ENCODE measurements at places on chromosomes 6 and 20.

- DNase-seq = no peak
These were observed 46.6 kb downstream of the CDH4 start for GRCh38 chr20:61298661-61299060.

DNA sequence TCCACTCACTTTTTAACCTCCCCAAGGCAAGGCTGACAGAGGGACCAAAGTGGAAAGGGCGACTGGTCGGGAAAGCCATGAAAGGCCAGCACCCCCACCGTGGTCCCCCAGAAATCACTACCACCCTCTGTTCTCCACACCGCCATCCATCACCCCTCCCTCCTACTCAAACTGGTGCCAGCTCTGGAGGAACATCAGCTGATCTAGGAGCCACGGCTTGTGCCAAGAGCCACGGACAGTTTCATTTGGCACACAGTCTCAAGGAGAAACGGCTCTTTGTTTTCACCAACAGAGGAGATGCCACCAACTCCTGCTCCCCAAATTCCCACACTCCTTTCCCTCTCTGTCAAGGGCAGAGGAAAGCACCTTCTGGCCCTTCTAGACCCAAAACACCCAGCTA, 26.0 kb downstream of the TBC1D7 start:
- no peak for DNase-seq

GRCh38 chr6:9086331-9086730, 651.0 kb upstream of the SLC35B3 start:
- no peak for DNase-seq

- no peak for DNase-seq
These were observed 300.0 kb downstream of the PREX1 start for GRCh38 chr20:48527771-48528170.

GRCh38 chr6:91196729-91197128, 609.9 kb upstream of the MAP3K7 start:
- DNase-seq = no peak

GRCh38 chr6:166244353-166245045, 63.7 kb downstream of the PRR18 start:
- no peak for DNase-seq

GRCh38 chr20:49320460-49320859, 42.6 kb upstream of the ZNFX1 start:
- DNase-seq = no peak

GRCh38 chr6:82249381-82250253, 2.1 kb upstream of the IBTK start:
- DNase-seq = no peak

- no peak for DNase-seq
These were observed 24.3 kb downstream of the TUBB2B start for GRCh38 chr6:3202999-3203696.

DNA sequence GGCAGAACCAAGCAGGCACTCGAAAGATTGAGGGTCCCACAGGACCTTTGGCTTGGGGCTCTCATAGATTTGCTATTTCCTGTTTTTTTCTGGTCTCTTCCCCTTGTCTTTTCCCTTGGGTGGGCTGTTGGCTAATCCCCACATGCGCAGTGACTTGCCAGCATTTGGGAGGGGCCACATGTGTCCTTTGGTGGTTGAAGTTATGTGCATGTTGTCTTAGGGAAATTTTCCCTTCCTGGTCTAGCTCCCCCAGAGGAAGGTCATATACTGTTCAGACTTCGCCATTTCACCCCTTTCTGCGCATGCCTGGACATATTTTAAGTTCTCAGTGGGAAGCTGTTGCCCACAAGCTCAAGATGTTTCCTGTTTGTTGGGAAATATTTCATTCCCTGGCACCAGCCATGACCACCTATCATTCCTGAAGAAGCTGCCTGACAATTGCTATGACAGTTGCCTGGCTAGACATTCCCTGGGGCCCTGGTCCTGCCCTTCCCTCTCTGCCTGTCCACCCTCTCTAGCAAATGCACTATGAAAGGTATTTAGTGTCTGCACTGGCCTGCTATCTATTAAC, 156.2 kb upstream of the THBS2 start:
- DNase-seq = no peak

GRCh38 chr20:2101057-2101864, at the start of gene STK35:
TSS of gene STK35 (plus strand) at chr20:2101827. CDS start at chr20:2101882, 55 bp downstream.
- DNase-seq = no peak

- no peak for DNase-seq
These were observed 6.8 kb downstream of the ACSS2 start for GRCh38 chr20:34883087-34883688.

- no peak for DNase-seq
These were observed 117.5 kb downstream of the GMPR start for GRCh38 chr6:16355699-16356446.

- DNase-seq = no peak
These were observed 9.3 kb upstream of the DOK5 start for GRCh38 chr20:54466127-54466526.

- no peak for DNase-seq
These were observed 892 bp upstream of the DXO start for GRCh38 chr6:31972709-31973350.

GRCh38 chr6:56278171-56278591, 30.8 kb upstream of the COL21A1 start:
- DNase-seq = no peak

DNA sequence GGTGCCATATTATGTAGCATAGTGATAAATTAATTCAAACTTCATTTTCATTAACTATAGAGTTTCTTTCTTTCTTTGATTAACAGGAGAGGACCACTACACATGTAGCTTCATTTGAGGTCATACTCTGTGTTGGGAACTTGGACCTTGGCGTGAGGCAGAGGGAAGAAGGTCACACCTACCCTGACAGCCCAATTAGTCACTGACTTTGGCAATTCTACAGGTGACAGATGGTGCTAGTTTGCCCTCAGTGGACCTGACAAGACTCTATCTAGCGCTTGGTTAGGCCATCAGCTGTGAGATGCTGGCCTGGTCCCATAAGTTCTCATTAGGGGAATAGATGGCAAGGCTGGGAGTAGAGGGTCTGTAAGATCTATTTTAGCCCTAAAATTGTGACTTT, 14.2 kb downstream of the SLX4IP start:
- no peak for DNase-seq

DNA sequence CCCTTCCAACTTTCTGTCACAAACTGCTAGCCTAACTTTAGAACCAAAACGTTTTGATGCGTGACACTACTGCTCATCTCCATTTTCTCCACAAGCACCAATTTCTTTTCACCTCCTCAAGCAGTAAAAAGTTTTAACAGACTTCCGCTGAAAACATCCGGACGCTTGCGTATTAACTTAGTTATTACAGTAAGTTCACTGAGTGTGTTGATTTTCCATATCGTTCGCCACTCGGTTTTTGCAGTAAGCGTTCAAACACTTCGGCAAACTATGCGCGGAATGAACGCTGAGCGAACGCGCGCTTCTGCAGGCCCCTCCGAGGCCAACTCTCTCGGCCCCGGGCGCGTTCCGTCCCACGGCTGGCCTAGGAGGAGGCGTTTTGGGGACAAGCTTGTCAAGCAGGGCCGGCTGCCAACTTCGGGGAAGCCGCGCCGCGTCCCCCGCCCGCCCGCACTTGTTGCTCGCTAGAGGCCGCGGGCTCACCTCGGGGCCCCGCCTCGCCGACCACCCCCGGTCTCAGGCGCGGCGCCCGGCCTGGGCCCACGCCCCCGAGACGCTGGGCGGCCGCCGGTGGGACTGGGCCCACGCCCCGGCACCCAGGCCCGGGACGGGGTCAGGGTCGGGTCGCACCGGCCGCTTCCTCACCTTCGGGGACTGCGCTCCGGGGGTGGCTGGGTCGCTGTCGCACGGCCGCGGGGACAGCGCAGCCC, 945 bp downstream of the PHF10 start:
- DNase-seq = peak; percentile 69

- DNase-seq = no peak
These were observed 291.7 kb upstream of the SPTLC3 start for GRCh38 chr20:12717061-12717460.

GRCh38 chr6:24996269-24996836, 60.6 kb upstream of the RIPOR2 start:
- DNase-seq = no peak

DNA sequence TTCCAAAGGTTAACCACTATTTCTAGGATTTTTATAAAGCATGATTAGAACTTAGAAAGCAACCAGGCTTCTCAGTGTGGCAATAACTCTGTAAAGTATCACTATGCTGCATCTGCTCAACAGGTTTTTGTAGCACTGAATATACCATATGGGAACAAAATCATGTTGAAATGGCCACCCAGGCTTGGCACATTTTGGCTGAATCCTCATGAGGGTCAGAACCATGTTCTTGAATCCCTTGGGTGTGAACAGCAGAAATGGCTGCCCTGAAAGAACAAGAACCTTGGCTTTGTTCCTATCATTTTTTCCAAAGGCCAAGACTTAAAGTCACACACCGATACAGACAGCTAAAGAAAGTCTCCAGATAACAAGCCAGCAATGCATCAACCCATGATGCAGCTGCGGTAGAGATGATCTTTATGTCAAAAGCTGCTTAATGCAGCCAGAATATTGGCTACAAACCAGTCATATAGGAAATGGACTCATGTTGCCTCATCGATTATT, 283.0 kb upstream of the NOX3 start:
- DNase-seq = no peak

GRCh38 chr20:1937316-1937976, 42.2 kb downstream of the SIRPA start:
- no peak for DNase-seq

- DNase-seq = no peak
These were observed 380.4 kb downstream of the MMUT start for GRCh38 chr6:49082611-49083010.

- no peak for DNase-seq
These were observed 121.4 kb downstream of the TIAM2 start for GRCh38 chr6:155116571-155116910.

- no peak for DNase-seq
These were observed 94.8 kb upstream of the AFDN start for GRCh38 chr6:167731731-167732422.

DNA sequence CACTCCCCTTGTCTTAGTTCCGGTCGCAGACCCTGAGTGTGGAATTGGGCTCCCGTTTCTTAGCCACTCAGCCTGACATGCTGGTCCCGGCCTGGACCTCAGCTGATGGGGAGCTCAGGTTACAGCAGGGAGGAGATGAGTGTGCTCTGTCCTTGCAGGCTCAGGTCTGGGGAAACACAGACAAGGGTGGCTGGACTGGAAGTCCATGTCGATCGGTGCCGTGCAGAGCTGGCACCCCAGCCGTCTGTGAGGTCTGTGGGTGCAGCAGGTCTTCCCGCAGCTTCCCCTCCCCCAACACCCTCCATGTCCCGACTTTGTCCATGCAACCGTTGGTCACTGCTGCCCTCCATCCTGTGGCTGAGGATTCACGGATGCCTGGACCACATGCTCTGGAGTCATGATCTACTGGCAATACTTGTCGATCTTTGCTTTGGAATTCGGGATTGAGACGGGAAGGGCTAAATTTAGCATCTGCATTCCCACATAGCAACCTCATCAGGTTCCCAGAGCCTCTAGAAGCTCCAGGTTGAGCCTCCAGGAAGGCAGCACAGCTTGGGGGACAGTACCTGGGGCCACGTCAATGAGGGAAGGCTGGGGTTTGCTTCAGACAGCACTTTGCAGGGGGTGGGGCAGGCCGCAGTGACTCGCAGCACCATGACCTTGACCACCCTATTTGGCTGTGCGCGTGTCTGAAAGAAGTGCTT, 118.8 kb downstream of the PSMB1 start:
- no peak for DNase-seq

DNA sequence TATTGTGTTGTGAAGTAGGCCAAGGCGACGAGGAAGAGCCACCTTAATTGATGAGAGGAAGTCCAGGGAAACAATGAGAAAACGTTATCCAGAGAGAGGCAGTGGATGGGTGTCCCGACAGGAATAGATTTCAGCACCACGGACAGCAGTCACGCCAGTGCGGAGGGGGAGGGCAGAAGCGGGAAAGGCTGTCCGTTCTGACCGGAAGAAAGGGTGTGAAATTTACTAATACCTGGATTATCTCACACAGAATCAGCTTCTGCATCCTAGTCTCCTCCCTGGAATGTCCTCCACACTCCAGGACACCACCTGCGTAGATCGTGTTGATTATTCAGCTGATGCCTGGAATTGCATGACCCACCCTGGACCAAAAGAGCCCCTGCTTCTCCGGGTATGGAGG, 7.4 kb upstream of the BPIFA3 start:
- peak; percentile 25 for DNase-seq

GRCh38 chr6:110517601-110518281, 41.3 kb upstream of the SLC22A16 start:
- DNase-seq = no peak
